ENCODE measurements at places on chromosomes 6 and 20.

DNA sequence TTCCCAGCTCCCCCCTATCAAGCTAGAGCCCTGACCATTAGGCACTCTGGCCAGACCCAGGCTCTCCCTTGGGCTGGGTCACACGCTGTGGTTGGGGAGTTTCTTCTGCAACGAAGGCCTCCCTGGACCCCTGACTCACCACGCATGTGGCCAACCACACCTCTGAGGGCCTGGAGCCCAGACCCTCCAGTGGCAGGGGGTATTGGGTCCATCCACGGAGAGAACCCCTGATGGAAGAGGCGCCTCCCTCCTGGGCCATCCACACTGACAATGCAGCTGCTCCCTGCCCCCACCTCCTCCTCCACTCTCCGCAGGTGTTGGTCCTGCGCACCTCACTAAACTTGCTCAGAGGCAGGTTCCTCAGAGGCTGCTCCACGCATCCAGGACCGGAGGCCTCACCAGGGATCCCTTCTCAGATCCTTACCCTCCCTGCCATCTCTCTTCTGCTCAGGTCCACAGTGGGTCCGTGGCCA, 125.4 kb downstream of the RNASET2 start:
- no peak for DNase-seq

GRCh38 chr6:125858427-125859320, 67.9 kb downstream of the NCOA7 start:
- DNase-seq, result peak; percentile 2

DNA sequence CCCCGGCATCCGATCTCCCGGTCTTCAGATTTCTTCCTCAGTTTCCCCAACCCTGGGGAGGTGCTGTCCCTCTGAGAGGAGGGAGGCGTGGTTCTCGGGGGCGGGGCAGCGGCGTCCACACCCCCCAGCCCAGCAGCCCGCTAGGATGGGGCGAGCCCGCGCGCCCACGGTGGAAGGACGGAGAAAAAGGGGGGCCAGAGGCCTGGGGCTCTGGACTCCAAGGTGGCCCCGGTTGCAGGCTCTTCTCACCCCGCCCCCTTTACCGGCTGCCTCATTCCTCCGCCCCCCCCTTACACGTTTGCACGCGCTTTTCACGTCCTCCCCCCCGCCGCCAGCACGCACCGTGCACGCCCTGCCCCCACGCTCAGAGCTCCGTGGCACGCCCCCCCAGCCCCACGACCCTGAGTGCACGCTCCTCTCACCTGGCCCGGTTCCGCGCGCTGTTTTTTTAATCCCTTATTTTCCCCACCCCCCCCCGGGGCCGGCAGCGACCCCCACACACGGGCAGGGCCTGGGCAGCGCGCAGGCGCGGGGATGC, 402 bp downstream of the ZBTB12 start:
- peak; percentile 64 for DNase-seq

DNA sequence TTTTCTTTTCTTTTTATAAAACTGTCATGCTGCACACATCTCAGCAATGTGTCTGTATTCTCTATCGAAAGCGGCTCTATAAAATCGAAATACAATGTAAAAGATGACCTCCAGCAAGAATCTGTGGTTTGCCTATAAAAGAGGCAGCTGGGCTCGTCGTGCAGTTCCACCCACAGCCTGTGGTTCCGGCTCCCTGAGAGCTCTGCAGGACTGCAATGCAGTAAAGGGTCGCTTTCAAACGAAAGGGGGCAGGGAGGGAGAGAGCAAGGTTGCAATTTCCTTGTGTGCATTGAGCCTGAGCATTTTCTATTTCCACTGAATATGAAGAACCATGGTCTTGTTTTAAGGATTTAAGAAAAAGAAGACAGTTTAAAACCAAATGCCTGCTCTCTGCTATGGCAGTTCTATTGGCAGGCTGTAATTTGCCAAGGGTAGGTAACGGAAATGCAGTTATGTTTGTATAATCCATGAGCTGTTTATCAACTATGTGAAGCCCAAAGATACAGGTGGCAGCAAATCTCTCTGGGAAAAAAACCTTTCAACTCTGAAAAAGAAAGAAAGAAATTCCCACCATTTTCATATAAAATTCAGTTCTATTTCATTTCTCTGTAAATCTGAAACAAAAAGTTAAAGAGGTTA, 236.5 kb downstream of the HACE1 start:
- no peak for DNase-seq

GRCh38 chr20:21355981-21356380, 41.3 kb downstream of the NKX2-4 start:
- DNase-seq, result no peak

- no peak for DNase-seq
Measured at GRCh38 chr6:28809947-28810658, 113.7 kb downstream of the TRIM27 start.

GRCh38 chr6:116624036-116624805, 7.9 kb downstream of the RSPH4A start:
- no peak for DNase-seq

GRCh38 chr6:156167016-156167624, 610.1 kb upstream of the ARID1B start:
- DNase-seq, result no peak

DNA sequence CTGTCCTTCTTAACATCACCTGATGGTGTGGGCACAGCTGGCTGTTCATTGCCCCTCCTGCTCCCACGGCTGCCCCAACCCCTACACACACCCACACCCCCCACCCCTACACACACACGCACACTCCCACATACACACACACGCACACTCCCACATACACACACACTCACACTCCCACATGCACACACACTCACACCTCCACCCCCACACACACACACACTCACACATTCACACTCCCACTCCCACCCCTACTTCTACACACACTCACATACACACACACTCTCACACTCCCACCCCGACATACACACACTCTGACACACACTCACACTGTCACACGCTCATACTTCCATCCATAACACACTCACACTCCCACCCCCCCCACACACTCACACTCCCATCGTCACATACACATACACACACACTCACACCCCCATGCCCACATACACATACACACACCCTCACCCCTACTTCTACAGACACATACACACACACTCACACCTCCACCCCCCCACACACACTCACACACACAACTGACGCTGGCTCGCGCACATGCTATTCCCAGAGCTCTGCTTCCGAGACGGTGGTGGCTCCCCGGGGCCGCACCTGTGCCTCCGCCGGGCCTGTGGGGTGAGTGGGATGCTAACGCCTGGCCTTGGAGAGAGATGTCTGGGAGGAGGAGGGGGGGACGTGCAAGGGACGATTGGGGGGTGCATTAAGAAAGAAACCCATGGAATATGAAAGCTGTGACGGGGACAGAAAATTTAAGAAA, 174.8 kb upstream of the QKI start:
- no peak for DNase-seq

DNA sequence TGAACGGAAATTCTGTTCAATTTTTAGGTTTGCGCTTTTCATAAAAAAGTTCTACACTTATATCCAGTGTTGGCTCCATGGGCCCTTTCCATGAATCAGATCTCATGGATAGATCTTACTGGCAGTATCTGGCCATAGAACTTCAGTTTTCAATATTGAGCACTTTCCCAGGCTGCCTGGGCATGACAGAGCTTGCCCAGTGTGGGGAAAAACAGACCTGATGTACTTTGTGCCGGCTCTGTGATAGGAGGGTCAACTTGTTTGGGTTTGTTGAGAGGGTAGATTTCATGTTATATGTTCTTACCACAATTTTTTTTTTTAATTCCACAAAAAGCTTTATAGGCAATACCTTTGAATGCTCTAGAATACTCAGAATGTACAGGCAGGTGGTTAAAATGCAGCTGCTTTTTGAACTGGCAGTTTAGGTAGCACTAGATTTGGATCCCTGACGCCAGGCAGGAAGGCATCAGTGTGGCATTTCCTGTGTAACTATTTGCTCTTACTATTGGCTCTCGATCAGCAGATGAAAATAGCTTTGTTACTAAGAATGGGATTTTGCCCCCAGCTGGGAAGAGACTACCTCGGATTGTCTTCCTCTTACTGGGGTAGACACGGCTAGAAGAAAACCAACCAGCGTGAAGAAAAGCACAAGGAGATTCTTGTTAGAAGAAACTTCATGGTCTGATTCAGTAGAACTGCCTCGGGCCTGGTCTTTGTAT, 404.9 kb upstream of the SOX4 start:
- no peak for DNase-seq

DNA sequence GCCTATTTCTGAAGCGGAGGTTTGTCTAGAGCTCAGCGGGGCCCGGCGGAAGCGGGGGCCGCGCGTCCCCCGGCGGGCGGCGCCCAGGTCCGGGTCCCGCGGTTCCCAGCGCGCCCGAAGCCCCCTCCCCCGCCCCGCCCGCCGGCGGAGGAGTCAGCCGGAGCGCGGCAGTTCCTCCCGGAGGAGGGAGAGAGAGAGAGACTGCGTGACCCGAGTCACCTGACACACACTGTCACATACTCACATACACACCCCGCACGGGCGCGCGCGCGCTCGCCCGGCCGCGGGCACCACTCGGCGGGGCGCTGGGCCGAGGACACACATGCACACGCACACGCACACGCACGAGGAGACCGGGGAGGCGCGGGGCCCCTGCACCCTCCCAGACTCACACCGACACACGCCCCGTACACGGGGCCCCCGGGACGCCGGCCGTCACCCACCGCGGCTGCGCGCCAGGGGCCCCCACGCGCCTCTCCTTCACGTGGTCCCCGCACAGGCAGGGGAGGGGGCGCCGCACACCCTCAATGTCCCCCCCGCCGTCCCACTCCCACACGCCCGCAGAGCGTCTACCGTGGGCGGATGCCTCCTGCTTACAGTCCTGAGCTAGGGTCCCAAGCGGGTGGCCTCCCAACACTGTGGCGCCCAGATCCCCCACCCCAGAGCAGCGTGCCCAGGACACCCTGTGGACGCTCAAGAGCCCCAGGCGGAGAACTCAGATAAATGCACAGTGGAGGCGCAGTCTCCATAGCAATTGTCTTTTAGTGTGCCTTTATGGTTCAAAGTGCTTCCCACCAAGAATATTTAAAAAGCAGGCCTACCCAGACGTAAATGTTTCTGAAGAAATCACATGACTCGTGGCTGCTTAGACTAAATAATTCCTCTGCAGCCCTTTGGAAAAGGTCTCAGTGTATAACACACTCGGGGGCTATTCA, at the start of gene RRAGD:
Gene RRAGD, minus strand, starts transcription at position 203 of the 935 bp plus-strand sequence. CDS start 280 bp downstream, outside the sequence.
- peak; percentile 46 for DNase-seq

DNA sequence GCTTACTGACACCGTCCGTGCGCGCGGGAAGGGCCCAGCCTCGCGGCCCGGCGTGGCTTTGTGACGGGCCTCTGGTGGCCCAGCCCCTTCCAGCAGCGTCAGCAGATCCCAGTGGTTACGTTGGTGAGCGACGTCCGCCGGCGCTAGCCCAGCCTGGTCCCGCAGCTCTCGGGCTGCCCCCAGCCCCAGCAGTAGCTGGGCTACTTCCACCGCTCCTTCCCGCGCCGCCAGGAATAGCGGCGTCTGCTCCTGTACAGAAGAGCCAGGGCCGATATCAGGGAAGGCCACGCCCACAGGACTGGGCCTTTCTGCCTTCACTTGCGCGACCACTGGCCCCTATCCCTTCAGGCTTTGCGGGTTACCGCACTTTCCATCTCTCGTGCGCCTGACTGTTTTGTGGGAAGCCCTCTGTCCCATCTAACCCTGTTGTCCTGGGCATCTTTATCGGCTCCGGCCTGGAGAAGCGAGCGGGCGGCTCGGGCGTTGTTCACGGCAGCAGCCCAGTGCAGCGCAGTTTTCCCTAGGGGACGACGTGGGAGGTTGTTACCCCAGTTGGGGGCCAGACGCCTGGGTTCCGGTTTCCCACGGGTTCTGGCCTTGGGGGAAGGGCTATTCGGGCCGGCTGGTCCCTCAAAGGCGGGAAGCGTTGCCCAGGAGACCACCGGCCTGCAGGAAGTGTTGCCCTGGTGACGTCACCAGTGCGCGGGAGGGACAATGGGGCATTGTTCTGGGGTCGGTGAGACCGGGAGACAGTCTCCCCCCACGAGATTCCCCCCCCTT, 3.6 kb upstream of the GPSM3 start:
- DNase-seq, result peak; percentile 46

DNA sequence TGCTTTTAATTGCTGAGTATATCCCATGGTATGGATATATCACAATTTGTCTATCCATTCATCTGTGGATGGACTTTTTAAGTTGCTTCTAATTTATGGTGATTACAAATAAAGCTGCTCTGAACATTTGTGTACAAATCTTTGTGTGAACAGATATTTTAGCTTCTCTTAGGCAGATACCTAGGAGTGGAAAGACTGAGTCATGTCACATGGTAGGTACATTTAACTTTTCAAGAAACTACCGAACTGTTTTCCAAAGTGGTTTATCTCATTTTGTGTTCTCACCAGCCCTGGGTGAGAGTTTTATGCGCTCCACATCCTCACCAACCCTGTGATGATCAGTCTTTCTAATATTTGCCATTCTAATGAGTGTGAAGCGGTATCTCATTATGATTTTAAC, 31.0 kb upstream of the ZNFX1 start:
- no peak for DNase-seq

GRCh38 chr6:56101141-56101553, 146.2 kb downstream of the COL21A1 start:
- no peak for DNase-seq

GRCh38 chr6:81613606-81614005, 138.9 kb downstream of the TENT5A start:
- DNase-seq, result no peak

- DNase-seq, result no peak
Measured at GRCh38 chr6:104484626-104485025, 375.1 kb downstream of the HACE1 start.

GRCh38 chr6:137272403-137272802, 53.2 kb upstream of the IFNGR1 start:
- DNase-seq, result no peak

DNA sequence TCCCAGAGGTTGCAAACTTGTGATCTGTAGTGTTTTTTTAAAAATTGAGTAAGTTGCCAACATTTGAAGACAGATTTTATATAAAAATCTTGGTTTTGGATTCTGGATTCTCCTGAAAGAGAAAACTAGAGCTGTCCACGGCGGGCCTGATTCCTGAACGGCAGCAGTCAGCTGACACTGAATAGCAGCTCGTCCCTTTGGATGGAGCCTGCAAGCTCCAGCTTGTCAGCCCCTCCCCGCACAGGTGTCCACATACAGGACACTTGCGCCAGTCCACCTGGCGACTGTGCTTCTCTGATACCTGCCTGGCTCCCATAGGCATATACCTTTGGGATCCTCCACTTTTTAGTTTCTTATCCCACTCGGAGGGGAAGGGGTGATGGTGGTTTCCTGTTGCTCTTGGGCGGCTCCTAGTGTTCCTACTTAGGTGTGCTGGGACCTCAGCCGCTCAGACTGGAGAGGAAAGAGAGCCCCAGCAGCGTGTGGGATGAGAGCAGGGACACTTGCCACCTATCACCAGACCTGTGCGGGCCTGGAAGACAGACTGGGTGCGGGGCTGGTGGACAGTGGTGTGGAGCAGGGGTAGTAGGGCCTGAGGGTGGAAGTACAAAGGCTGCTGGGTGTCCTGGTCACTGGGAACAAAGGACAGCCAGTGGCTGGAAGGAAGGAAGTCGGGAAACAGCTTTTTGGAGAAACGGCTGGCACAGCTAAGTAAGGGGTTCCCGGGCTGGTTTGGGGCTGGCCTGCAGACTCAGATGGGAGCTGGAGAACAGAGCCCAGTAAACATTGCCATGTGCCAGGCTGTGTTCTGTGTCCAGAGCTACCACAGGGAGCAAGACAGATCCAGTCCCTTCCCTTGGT, 18.3 kb downstream of the GHRH start:
- no peak for DNase-seq

- DNase-seq, result no peak
Measured at GRCh38 chr6:168277274-168277669, 42.3 kb downstream of the DACT2 start.

Measured in activated T-helper 9 cell treated with anti-CD3 and anti-CD28 coated beads, Interleukin-2, amount 50 U/mL, for 16 hours (primary cell).